ENCODE measurements at places on chromosomes 12 and 14.

- no peak for DNase-seq
Observed at GRCh38 chr14:53032161-53032803, 81.4 kb upstream of the FERMT2 start.

DNA sequence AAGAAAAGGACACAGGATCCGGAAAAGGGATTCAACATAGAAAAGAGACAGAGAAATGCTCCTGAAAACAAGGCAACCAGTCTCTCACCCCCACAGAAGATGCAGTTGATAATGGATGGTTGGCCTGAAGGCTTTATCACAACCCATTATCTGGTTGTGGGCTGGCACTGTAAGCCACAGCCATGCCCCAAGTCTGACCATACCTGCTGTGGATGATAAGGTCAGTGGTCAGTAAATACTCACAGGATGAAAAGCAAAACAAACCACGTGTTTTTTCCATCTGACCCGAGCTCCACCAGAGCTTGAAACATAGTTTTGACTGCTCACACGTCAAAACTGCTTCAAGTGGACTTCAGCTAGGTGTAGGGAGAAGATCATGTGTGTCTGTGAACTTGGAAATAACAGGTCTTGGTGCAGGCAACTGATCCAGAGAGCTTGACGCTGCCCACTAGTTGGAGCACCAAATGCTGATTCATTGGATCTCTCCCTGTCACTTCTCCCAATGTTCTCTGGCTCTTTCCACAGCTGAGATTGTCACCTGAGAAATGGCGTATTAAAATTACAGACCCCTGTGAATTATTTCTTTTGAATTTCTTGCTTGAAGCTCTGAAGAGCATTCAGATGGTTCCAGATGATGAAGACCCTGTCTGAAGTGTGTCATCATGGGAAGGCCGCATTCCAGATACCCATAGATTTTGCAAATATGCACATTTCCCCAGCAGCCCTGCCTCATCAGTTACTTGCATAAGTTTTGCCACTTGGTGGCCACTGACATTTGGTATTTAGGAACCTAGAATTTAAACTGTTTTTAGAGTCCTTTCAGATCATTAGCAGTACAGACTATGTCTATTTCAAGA is 8.5 kb downstream of the TMEM233 start:
- DNase-seq = no peak

DNA sequence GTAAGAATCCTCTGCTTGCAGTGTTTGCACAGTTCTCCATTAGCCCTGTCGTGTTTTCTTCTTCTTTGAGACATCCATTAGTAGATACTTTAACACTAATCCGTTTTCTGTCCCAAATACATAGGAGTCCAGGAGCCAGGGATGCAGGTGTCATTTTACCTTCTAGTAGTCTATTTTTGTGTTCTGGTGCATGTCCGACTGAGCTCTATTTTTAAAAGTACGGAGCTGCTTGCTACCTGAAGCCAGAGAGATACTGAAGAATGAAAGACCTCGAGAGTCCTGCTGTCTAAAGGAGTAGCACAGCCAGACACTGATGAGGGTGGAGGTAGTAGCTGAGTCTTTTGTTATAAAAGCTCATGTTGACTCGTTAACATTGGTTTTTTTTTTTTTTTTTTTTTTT is 31.7 kb downstream of the PDE3A start:
- DNase-seq = no peak

DNA sequence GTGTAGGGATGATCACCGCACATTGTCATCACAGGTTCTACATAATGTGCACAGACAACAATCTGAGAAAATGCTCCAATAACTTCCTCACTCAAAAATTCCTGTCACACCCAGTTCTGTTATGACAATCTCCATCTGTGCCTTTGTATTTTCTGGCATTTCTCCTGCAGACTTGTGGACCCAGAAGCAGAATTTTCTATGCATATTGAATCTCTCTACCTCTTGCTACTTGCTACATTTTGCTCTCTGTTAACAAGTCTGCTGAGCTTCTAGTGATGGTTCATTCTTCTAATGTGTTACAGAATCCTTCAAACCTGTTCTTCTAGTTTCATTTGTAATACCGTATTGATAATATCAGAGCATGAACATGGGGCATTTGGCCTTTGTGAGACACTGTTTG is 127.8 kb upstream of the PTPRQ start:
- no peak for DNase-seq
